Transverse colon (tissue), 4 donors: ENCODE measurements at places on chromosomes 6 and 20. TPM values are rescaled to one million over a fixed set of nuclear protein-coding genes. Genes with fewer than 3 reads are reported as not detected.

KCNK17 gene
- not detected for total RNA-seq

RNF144B gene
- 4.5 TPM for total RNA-seq

HTR1E gene
- total RNA-seq, result not detected

EPM2A gene
- total RNA-seq, result 13.0 TPM

IRF4 gene
- total RNA-seq, result 6.8 TPM

HLA-DQB2 gene
- not detected for total RNA-seq

SNX3 gene
- 116 TPM for total RNA-seq

CLPSL2 gene
- not detected for total RNA-seq

KCNK5 gene
- 9.6 TPM for total RNA-seq

SMLR1 gene
- total RNA-seq, result not detected
